ENCODE measurements at places on chromosomes 13 and 19.

GRCh38 chr19:39078436-39079200 is 5.5 kb upstream of the ACP7 start:
- no peak for DNase-seq

- DNase-seq = no peak
These were observed 168.9 kb downstream of the PTPRS start for GRCh38 chr19:5171711-5172110.

DNA sequence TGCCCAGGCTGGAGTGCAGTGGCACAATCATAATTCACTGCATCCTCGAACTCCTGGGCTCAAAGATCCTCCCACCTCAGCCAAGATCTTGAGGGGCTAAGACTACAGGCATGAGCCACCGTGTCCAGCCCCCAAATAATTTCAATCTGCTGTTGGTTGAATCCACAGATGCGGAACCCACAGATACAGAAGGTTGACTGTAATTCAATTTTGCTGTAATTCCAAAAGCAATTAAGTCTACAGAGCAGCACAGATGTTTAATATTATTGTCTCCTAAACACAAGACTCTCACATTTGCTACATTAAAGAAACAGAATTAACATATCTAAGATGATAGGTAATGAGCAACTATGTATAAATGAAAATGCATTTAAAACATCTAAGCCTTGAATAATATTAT is 75.6 kb downstream of the MIPEP start:
- DNase-seq = no peak

DNA sequence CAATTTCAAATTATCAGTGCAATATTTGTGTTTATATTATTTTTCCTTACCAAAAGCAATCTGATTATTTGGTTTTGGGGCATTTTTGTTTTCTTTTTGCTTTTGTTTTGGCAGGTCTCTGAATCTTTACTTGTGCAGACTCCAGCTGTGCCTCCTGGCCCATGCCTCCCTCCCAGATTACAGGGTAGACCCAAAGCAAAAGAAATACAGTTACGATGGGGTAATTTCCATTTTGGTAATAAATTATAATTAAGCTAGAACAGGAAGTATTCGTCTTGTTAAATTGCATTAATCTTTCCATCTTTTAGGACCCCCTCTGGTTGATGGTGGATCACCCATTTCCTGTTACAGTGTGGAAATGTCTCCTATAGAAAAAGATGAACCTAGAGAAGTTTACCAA is 29.2 kb upstream of the MLNR start:
- no peak for DNase-seq

GRCh38 chr19:24052811-24053210 is 34.2 kb upstream of the ZNF254 start:
- no peak for DNase-seq

Data from stimulated activated CD4-positive, alpha-beta T cell treated with anti-CD3 and anti-CD28 coated beads, Interleukin-1b, Interleukin-23, amount 100 ng/mL, for 1 hour (primary cell).